ENCODE measurements at places on chromosomes 7 and 10.

DNA sequence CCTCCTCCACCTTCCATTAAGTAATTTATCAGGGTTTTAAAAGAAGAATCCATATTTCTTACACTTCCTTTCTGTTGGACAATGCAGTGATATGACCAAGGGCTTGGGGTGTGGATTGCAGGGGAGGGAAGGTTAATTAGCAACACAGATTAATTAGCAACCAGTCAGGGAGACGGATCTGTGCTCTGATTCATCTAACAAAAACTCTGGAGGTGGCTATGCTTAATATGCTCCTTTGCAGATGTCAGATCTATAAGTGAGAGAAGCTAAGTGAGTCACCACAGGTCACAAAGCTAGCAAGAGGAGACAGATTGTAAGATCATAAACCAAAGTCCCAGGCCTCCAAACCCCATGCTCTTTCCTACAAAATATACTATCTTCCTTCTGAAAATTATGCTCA is 178.8 kb upstream of the ITGB1 start:
- no peak for DNase-seq

DNA sequence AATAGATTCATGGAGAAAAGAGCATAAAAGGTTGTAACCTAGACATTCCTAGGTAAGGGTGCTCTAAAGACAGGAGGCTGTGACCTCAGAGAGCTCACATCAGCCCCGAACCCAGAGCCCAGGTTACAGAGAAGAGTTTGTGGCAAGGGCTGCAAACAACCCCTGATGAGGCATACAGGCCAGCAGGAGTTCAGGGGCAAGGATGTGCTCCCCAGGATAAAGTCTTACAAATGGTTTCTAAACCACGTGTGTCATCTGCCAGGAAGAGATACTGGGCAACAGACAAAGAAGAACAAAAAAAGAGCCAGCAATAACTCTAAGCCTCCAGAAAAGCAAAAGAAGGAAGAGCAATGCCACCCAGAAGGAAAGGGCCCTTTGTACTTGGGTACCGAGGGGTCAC is 27.7 kb downstream of the NCAPG2 start:
- DNase-seq = no peak

DNA sequence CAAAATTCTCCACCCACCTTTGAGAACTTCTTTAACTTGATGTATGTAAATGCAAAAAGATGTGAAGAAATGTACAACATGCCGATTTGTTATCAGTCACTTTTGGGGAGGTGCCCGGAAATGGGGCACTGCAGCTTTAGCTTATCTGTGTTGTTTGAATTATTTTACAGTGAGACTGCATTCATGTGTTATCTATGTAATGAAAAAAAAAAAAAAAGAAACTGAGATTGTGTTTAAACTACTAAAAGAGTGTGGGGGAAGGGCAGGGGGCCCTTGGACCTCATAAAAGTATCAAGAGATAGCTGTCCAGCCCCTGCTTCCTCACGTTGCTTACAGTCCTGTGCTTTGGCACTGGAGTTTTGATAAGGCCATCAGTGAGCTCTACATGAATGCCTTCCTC is 259.4 kb downstream of the STK31 start:
- no peak for DNase-seq

DNA sequence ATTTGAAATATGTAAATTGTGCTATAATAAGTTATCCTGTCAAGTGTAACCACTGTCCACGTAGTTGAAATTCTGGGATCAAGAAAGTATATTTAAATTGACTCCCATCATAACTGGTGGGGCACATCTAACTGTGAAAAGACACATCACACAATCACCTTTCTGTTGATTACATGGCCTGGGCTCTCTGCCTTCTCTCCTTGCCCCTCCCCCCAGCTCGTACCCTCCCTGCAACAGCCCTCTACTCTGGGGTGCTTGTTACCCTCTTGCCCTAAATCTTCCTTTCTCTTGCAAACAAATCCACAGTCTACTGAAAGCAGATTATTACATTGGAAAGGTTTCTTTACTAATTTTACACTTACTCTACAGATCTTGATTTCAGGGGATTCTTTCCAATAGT is 56.3 kb downstream of the CCDC186 start:
- no peak for DNase-seq

DNA sequence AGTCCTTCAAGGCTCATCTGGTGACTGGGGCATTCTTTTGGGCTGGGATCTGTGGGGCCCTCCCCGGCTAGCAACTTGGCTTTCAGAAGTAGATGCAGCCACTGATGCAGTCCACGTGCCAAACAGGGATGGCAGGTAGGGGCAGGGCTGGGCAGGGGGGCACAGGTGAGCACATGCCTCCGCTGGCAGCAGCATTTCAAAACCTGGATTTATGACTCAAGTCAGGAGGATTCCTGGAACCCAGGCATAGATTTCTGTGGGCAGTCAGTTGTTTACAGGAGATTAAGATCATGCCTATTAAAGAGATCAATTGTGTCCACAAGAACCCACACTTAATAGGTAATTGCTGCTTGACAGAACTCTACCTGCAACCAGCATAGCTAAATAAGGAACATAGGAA is 839 bp upstream of the HABP2 start:
- DNase-seq = no peak

- no peak for DNase-seq
Observed at GRCh38 chr10:71830726-71831125, 20.3 kb downstream of the PSAP start.

GRCh38 chr7:103683348-103683747 is 237.3 kb upstream of the SLC26A5 start:
- DNase-seq = no peak

GRCh38 chr7:157392256-157393037 is 55.6 kb downstream of the DNAJB6 start:
- no peak for DNase-seq

DNA sequence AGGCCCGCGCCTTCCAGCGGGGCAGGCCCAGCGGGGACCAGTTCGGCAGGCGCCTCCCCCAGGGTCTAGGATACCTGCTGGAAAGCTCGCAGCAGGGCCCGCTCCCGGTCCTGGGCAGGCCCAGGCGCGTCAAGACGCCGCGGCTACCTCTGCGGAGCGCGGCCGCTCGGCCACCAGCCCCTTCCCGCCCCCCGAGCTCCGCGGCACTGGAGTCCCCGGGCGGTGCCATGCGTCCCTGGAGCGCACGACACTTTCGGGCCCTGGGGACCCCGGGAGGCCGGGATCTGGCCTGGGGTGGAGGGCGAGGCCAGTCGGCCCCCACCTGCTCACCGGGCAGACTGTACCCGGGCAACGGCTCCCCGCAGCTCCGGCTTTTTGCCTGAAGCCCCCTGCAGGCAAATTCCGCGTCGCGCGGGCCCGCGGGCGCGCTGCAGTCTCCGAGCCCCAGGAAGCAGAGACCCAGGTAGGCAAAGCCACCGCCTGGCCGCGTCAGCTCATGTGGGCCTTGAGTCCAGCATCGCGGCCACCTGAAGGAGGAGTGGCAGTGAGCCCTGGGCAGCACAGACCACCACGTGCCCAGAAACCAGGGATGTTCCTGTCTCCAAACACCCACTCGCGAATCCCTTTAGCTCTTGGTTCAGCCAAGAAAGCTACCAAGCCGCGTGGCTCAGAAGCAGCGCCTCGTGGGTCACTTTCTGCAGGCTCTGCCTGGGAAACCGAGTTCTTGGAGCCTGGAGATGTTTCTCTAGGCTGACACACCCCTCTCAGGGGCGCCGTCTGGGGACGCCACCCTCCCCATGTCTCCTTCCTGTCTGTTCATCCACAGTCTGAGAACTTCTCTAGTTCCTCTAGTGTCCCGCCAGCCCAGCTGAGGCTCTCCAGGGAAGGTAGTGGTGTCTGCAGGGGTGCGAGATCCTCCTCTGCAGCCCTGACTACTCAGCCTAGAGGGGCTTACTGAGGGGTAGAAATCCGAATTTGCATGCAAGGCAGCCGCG is 46.1 kb upstream of the APBB1IP start:
- DNase-seq = peak; percentile 18

GRCh38 chr7:158403013-158403821 is 184.4 kb downstream of the PTPRN2 start:
- DNase-seq = no peak

- DNase-seq = no peak
Observed at GRCh38 chr7:106659166-106659962, 1.6 kb downstream of the CCDC71L start.

DNA sequence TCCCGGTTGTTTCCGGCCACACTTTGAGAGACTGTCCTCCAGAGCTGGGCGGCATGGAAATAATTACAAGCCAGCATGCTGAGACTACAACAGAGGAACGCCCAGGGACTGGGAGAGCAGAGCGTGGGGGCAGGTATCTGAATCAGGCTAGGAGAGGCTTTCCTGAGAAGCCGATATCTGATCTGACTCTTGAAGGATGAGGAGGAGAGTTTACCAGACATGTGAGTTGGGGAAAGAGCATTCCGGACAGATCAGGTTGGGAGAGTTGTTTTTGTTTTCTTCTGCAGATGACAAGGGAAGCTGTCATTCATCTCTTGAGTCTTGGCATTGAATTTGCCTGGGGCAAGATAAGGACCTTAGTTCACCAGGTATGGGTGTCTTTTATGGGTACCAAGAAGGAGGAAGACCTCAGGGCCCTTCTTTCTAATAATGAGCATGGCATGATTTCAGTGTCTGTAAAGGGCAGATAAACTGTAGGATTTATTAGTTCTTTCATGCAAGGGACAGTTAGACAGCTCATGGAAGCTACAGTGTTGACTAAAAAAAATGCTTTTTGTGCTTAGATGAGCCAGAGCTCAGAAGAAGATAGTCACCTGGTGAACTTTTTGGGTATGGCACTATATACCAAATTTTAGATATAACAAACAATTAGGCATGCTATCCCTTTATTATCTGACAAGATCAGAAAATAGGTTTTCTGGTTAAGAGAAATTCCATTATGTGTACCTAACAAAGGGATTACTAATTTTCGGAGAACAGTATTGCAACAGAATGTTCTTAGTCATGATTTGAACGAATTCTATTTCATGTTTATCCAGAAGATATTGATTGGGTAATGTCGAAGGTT is 36.2 kb downstream of the WBP1L start:
- DNase-seq = no peak

GRCh38 chr7:24980534-24981170 is 674 bp upstream of the OSBPL3 start:
- DNase-seq = peak; percentile 22

GRCh38 chr10:80323311-80323710 is 33.2 kb downstream of the DYDC1 start:
- no peak for DNase-seq

GRCh38 chr10:77157248-77158019 is 480.2 kb downstream of the KCNMA1 start:
- DNase-seq = no peak

- no peak for DNase-seq
Observed at GRCh38 chr10:63416376-63416775, 49.4 kb downstream of the JMJD1C start.

GRCh38 chr7:157054927-157055326 is 44.5 kb upstream of the MNX1 start:
- DNase-seq = no peak

DNA sequence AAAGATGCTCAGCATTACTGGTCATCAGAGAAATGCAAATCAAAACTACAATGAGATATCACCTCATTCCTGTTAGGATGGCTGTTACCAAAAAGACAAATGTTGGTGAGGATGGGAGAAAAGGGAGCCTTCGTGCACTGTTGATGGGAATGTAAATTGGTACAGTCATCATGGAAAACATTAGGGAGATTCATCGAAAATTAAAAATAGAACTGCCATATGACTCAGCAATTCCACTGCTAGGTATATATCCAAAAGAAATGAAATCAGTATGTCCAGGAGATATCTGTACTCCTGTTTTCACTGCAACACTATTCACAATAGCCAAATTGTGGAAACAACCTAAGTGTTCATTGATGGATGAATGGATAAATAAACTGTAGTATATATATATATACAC is 228.1 kb downstream of the ACTR3B start:
- DNase-seq = no peak

DNA sequence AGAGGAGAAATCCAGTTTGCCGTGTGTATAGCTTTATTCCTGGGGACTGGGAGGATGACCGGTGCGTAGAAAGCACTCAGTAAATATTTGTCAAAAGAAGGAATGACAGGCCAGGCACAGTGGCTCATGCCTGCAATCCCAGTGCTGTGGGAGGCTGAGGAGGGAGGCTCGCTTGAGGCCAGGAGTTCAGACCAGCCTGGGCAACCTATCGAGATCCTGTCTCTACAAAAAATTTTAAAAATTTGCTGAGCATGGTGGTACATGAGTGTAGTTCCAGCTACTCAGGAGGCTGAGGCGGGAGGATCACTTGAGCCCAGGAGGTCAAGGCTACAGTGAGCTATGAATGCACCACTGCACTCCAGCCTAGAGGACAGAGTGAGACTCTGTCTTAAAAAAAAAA is 15.8 kb downstream of the EPHB4 start:
- no peak for DNase-seq

- no peak for DNase-seq
Observed at GRCh38 chr10:114420811-114421485, 16.6 kb upstream of the AFAP1L2 start.

- DNase-seq = peak; percentile 63
Observed at GRCh38 chr7:73721377-73721817, 1.9 kb upstream of the STX1A start.

DNA sequence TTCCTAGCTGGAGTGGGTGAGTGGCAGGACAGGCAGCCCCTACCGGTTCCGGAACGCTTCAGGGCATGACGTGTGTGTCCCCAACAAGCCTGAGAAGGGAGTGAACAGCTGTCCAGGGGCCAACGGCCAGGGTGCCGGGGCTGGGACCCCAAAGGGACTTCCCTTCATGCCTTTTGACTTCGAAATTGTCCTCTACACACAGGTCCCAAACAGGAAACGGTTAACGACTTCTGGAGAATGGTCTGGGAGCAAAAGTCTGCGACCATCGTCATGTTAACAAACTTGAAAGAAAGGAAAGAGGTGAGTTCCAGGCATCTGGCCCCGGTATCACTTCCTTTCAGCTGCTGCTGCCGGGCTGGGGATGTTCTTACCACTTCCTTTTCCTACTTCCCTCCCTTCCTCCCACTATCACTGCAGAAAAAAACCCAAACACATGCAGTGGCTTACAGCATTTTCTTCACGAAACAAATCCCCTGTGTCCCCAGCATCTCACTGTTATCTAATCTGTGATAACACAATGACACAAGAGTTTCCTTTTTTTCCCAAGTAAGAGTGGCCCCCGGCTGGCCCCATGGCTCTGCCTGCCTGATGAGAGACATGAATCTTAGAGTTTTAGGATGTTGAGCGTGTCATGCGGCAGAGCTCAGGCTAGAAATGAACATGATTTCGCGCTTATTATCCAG is 63.2 kb downstream of the MKI67 start:
- DNase-seq = no peak

DNA sequence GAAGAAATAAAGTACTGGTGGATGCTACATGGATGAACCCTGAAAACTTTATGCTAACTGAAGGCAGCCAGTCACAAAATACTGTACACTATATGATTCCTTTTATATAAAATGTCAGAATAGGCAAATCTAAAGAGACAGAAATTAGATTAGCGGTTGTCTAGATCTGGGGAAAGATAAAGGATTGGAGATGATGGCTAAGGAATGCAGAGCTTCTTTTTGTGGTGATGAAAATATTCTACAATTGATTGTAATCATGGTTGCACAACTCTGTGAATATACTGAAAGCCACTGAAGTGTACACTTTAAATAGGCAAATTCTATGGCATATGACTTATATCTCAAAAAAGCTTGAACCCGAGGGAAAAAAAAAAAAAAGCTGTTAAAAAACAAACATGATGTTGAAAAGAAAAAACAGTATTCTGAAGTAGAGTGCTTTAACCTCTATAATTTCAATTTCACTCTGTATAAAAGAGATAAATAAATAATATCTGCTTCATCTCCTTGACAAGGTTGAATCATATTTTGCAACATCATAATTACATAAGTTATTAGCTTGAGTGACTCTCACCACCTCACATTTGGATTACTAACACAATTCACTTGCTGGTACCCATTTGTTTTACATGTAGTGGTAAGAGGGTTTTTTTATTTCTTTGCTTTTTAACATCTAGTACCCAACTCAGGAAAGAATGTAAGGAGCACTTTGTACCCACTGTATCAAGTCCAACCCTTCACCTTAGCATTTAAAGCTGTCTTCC is 2.8 kb upstream of the GNAI1 start:
- DNase-seq = no peak
